ENCODE measurements at places on chromosomes 7 and 10.
A peak's percentile ranks its signal among the peaks of the same experiment; 100 is the strongest.

DNA sequence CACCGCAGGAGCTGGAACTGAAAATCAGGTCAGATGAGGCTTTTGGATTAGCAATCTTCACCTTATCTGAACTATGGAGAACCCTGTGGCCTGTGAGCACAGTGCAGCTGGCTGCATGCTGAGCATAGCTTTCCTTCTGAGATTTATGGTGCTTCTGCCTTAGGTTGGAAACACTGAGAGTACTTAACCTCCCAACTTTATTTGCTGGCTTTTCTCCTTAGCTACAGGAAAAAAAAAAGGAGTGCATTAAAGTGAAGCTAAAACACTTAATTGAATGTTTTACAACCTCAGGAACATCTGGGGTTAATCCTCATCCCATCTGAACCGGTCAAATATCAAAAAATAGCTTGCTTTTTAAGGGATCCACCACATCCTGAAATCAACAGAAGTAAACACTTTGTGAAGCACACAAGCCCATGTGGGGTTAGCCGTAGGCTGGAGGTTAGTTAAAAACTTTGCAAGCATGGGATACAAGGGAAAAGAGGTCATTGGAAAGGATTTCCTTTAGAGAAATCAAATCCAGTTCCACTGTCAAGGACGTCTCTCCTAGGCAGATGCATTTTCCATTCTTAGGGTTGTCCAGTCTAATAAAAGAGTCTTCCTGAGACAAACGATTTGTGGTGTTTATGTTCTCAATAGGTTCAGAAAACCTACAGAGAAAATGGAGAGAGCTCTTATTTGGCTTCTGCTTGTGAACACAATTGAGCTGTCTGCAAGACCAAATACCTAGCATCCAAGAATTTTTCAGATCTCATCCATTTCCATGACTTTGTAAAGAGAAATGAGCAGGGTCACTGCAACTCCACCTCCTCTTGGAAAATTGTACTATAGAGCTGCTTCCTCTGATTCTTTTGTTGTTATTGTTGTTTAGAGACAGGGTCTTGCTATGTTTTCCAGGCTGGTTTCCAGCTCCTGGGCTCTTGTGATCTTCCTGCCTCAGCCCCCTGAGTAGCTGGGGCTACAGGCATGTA is 470.4 kb upstream of the IGFBP3 start:
- DNase-seq = no peak

DNA sequence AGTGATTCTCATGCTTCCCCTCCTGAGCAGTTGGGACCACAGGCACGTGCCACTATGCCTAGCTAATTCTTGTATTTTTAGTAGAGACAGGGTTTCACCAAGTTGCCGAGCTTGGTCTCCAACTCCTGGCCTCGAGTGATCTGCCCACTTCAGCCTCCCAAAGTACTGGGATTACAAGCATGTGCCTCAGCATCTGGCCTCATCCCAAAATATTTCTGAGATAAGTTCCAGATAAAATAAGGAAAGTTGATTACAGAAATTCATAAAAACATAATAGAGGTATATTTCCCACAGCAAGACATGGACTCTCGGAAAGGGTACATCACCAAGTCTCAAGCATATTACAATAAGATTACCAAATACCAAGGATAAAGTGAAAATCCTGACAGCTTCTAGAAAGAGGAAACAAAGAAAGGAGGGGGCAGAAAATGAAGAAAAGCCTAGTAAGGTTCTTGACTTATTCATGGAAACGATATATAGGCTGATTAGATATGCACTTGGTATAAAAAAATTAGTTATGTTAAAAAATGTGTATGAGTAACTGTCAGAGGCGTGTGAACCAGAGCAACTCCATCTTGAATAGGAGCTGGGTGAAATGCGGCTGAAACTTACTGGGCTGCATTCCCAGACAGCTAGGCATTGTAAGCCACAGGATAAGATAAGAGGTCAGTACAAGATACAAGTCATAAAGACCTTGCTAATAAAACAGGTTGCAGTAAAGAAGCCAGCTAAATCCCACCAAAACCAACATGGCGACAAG is 35.0 kb downstream of the IQUB start:
- DNase-seq = no peak

- DNase-seq = no peak
Observed at GRCh38 chr10:17387861-17388503, 66.4 kb downstream of the ST8SIA6 start.

DNA sequence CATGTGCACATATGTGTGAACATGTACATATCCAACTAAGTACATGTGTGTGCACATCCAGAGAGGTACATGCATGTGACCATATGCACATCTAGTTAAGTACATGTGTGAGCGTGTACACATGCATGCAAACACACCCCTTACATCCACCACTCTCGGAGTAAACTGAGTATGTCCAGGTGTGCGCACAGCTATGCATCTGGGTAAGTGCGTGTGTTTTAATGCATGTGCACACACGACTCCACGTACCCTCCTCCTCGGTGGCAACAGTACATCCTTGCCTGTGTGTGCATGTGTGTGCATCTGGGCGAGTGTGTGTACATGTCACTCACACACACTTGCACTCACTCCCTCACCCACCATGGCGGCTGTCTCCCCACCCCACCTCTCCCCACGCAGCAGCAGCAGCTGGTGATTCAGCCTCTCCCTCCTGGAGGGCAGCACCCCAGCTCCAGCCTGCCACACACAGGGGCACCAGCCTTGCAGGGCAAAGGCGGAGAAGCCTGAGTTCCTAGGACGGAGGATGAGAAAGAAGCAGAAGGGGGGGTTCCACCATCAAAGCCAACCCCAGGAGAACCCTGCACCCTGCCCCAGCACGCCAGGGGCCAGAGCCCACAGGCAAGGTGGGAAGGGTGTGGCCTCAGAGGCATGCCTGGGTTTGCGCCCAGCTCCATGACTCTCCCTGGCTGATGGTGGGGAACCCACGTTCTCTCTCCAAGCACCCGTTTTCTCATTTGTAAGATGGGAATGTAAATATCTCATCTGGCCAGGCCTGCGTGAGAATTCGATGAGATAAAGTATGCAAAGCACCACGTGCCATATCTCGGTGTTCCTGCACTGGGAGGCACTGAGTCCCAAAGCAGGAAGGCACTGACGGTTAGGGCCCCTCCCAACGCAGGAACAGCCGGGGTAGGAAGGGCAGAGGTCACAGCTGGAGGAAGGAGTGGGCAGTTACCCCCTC is 27.7 kb upstream of the DNAAF5 start:
- DNase-seq = no peak

GRCh38 chr7:68246189-68246633 is 1249.6 kb downstream of the TYW1 start:
- DNase-seq = no peak

DNA sequence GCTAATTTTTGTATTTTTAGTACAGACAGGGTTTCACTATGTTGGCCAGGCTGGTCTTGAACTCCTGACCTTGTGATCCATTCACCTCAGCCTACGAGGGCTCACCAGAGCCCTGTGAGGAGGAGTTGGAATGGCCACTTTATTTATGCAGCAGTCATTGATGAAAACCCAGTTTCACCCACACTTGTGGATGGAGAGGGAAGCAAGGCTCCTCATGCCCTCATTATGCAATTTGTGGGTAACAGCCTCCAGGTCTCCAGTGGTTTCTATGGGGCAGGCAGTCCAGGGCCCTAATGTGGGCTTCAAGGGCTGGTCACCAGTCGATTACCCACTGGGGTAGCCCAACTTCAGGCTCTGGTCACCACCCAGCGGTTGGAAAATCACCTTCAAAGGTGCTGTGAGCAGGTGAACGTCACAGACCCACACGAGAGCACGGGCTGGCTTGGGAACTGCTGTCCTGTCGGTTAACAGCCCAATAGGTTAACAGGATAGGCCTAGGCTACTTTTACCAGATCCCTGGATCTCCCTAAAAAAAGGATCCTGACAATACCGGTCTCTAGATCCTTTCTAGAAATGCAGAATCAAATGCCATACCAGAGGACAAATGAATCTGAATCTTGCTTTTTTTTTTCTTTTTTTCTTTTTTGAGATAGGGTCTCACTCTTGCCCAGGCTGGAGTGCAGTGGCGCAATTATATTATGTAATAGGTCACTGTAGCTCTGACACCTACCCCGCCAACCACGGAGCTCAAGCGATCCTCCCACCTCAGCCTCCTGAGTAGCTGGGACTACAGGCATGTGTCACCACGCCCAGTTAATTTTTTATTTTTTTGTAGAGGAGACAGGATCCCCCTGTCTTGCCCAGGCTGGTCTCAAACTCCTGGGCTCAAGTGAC is 97.8 kb downstream of the SLC37A3 start:
- no peak for DNase-seq

DNA sequence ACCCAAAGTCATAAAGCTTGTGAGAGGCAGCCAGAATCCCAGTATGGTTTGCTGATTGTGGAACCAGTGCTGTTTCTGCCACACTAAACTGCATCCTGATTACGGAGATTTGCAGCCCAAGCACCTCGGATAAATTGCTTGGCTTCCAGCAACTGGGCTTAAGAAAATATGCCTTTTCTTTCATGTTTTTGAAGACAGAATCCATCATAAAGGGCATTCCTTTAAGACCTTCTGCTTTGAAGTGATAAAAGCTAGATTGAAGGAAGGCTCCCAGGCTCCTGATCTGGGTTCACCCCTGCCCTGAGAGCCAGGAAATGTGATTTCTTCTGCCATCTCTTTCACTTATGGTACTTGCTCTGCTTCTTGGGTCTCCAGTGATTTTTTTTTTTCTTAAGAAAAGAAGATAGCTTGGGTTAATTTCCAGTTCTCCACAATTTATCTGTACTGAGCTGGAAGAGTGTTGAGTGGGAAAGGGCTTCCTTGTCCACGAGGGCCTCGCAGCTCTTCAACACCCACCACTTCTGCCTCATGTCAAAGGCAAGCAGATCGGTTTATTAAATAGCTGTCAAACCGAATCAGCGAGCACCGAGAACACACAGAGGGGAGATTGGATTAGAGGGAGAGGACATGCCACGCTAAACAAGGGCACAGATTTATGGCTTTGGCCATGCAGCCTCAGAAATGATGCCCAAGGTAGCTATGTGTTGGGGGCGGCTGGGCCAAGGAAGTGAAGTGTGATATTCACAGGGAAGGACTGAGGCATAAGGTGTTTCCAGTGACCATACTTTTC is 94.9 kb upstream of the TBX20 start:
- DNase-seq = no peak

DNA sequence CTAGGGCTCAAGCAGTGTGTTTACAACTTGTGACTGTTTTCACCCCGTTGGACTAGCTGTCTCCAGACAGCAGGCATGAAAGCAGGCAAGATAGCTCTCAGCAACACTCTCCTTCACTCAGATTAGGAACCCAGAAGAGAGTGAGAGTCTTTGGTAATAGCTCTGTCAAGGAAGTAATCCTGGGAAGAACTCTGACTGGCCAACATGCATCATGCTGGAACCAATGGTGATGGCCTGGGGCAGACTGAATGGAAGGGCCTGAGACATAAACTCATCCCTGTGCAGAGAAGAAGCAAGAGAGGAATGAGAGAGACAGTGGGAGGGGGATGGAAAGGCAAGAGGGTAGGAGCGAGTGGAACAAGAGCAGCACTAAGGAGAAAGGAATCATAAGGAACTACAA is 48.9 kb downstream of the AKR1D1 start:
- DNase-seq = no peak

GRCh38 chr7:110922906-110923305 is 168.0 kb upstream of the LRRN3 start:
- DNase-seq = no peak

DNA sequence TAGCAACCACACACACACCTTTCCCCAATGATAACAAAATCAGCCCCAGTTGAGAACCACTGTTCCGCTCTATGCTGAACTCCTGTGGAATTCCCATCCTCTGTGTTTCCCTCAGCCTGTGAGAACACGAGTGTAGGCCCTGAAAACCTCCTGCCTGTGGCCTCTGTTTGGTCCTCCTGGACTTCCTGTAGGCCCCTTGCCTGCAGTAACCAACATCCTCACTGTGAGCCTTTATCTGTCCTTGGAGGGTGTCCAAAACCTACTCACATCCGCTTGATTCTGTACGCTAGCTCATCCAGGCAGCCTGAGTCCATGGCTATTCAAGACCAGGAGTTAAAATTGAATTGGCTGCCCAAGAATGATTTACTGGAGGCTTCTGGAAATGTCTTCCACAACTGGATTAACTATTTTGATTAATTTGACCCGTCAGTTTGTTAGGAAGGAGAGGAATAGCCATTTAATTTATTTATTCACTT is 149.8 kb downstream of the AKR1D1 start:
- DNase-seq = no peak

DNA sequence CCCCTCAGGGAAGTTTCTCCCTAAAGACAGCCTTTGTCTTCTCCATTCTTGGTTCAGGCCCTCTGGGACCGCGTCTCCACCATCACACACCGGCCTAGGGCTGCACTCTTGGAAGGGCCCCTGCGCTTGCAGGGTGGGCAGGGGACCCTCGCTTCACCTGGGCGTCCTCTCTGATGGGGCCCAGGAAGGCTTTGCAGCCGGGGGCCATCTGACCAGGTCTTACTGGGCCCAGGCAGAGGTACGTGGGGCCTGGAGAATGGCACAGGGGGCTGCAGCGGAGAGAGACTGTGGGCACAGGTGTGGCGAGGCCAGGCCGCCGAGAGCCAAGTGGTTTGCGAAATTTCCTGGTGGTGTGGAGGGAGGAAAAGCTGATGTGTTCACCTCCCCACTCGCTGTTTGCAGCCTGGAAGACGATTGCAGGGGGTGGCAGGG is 44.4 kb downstream of the ALOX5 start:
- DNase-seq = peak; percentile 56

GRCh38 chr7:150466477-150466876 is 16.0 kb downstream of the GIMAP8 start:
- no peak for DNase-seq

Measured in GM13976 (cell line).